Gastrocnemius medialis (tissue), 4 donors: ENCODE measurements at places on chromosomes 5 and 9. TPM values are rescaled to one million over a fixed set of nuclear protein-coding genes. Genes with fewer than 3 reads are reported as not detected.
A peak's percentile ranks its signal among the peaks of the same experiment; 100 is the strongest.

The NR6A1 gene
- total RNA-seq, result 0.58 TPM

The SIT1 gene
- total RNA-seq, result not detected

The KCNT1 gene
- 2.3 TPM for total RNA-seq

The ANKRD18A gene
- not detected for total RNA-seq

- DNase-seq, result no peak
Observed at GRCh38 chr5:116530276-116530675, 44.3 kb downstream of the SEMA6A start.

- no peak for DNase-seq
Observed at GRCh38 chr5:82419559-82420332, 141.6 kb upstream of the RPS23 start.

GRCh38 chr9:125360601-125361000 lies 99.0 kb downstream of the GAPVD1 start:
- no peak for DNase-seq

GRCh38 chr9:133210202-133210532 lies 1.1 kb upstream of the OBP2B start:
- no peak for DNase-seq

DNA sequence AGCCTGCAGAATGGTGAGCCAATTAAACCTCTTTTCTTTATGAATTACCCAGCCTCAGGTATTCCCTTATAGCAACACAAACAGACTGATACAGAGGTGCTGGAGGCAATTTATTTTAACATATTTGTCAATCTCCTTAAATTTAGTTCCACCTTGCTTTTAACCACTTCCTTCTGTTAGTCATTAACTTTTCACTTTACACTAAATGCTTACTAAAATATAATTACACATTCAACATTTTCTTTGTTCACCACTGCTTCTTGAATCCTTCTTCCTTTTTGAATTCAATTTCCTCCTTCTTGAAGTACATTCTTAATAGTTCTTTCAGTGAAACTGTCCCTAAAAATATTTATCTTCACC lies 39.4 kb downstream of the LYRM7 start:
- DNase-seq, result no peak

DNA sequence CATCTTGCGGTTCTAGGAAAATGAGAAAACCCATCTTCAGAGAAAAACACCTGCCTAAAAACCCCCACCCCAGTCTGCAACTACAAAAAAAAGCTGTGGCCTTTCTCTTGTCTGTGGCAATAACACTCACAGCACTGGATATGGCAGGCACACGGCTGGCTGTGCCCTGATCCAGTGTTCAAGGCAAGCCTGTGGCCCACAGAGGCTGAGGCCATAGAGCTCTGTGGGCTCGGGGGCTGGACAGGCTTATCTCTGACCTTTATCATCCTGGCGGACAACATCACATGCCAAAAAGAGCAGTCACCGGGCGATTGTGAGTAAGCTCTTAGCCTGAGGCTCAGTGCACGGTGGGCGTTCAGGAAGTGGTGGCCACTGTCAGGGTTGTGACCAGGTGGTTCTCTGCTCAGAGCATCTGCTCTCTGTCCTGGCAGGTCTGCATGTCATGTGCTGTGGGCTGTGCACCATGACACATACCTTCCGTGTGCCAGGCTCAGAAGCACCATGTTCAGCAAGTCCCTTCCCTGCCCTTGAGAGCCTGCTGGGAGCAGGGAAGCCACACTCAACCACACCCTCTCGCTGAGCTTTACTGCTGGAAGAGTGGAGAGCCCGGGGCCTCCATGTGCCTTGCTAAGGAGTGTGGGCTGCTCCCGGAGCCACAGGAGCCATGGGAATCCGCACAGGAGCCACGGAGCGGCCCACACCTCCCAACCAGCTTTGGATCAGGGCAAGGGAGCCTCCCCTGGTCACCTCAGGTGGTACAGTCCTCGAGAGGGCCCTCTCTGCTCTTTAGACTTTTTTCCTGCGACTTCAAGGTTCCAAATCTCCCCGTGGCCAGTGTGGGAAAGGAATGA lies 34.6 kb upstream of the WDR38 start:
- DNase-seq, result peak; percentile 76
